ENCODE measurements at places on chromosomes 12 and 14.

GRCh38 chr14:67468378-67468730 lies 20.2 kb downstream of the TMEM229B start:
- no peak for DNase-seq

- DNase-seq = no peak
Measured at GRCh38 chr14:91867316-91867988, at the start of gene TC2N. TSS of gene TC2N (minus strand) at chr14:91867536. CDS start at chr14:91813769, 53,767 bp downstream.

DNA sequence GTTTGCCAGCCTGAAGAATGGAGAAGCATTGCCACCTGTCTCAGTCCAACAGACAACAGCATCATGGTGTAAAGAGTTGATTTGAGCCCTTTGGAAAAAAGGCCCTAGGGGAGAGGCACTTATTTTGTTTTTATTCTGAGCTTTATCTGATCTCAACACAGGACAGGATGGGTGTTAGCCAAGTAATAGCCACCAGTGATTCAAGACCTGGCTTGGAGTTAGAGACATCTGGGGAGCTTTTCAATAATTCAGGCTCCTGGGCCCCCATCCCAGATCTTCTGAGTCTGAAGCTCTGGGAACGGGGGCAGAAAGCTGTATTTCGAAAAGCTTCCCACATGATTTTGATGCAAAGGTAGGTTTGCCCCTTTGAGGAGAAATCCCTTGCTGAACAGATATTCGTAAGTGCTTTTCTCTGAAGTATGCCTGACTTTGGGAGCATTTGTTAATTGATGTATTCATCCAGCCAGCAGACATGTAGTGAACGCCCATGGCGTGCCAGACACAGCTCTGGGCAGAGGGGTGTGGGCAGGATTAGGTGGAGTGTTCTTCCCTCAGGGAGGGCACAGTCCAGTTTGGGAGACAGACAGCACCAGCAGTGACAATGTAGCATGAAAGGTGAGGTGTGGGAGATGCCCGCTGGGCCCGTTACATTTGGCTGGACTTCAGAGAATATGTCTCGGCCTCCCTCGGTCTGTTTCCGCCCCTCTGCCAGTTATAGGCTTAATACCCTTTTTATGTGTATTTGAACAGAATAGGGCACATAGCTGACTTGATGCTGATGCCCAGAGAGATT lies 72.5 kb downstream of the TSPAN9 start:
- no peak for DNase-seq

DNA sequence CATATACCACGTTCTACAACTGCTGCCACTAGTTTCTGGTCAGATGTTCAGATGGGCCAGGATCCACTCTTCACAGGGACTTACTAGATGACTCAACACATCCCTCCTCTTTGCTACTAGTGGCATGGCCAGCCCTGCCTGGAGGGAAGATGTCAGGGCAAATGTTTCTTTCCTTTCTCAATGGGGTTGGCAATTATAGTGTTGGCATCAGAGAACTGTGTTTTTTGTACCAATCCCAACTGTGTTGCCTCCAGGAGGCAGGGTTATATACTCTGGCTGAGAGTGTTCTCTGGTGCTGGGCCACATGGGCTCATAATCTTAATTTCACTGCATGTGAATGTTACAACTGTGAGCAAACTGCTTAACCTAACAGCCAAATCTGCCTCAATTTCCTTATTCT lies 69.9 kb upstream of the AVPR1A start:
- DNase-seq = no peak

DNA sequence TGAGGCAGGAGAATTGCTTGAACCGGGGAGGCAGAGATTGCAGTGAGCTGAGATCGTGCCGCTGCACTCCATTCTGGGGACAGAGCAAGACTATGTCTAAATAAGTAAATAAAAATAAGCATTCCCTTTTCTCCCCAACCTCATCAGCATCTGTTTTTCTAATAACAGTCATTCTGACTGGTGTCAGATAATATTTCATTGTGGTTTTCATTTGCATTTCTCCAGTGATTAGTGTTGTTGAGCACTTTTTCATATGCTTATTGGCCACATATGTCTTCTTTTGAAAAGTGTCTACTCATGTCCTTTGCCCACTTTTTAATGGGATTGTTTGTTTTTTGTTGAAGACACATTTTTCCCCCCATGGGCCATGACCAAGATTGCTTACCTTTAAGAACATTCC lies 243.2 kb downstream of the ADAMTS20 start:
- no peak for DNase-seq

- no peak for DNase-seq
Measured at GRCh38 chr12:26791301-26791791, 41.6 kb downstream of the ITPR2 start.

DNA sequence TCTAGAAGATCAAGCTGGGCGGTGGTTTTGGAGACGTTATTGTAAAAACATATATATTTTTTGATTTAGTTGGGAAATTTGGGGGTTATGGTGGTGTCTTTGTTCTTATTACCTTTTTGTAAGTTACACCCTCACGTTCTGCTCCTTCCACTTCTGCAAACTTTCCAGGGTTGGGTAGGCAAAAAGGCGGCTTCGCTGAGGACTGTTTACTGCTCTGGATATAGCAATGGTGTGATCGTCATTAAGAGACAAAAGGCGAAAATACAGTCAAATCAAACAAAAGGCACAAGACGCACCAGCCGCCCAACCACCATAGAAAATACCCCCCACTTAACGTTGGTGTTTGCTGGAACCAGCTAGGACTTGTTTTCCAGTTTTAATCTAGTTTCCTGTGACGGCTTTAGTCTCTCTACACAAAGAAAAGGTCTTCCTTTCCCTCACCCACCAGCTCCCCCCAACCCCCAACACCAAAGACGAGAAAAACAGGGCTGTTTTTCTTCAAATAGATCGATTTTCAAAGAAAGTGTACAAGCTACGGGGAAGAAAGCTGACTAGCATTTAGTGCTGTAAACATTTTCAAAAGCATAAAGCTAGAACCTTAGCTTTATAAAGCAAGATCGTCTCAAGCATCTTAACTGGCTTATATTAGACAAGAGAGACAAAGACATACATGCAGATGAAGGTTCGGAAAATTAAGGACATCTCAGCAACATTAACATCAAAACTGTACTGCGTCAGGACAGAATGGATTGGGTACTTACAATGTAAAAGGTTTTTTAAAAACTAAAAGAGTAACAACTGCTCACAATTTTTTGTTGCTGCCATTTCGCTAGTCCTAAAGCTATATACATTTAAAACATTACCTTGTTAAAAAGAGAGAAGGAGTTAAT lies 2.0 kb upstream of the SETD1B start:
- DNase-seq = no peak

GRCh38 chr12:44015333-44015941 lies 179.6 kb downstream of the TMEM117 start:
- no peak for DNase-seq

DNA sequence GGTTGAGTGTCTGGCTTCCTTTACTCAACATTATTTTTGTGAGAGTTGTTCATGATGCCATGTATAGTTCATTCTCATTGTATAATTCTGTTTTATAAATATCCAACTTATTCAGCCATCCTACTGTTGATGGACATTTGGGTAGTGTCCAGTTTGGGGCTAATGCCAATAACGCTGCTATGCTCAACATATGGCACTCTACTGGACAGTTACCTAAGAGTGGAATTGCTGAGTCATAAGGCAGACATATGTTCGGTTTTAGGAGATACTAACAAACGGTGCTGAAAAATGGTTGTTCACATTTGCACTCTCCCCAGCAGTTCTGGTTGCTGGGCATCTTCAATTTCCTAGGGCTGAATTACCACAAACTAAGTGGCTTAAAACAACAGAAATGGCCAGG lies 28.7 kb upstream of the P2RX4 start:
- no peak for DNase-seq

GRCh38 chr12:94603434-94604365 lies 46.7 kb downstream of the TMCC3 start:
- DNase-seq = no peak

GRCh38 chr14:100872259-100873095 lies 31.0 kb downstream of the RTL1 start:
- DNase-seq = no peak

GRCh38 chr14:70013271-70013873 lies 134.2 kb downstream of the SMOC1 start:
- DNase-seq = no peak

DNA sequence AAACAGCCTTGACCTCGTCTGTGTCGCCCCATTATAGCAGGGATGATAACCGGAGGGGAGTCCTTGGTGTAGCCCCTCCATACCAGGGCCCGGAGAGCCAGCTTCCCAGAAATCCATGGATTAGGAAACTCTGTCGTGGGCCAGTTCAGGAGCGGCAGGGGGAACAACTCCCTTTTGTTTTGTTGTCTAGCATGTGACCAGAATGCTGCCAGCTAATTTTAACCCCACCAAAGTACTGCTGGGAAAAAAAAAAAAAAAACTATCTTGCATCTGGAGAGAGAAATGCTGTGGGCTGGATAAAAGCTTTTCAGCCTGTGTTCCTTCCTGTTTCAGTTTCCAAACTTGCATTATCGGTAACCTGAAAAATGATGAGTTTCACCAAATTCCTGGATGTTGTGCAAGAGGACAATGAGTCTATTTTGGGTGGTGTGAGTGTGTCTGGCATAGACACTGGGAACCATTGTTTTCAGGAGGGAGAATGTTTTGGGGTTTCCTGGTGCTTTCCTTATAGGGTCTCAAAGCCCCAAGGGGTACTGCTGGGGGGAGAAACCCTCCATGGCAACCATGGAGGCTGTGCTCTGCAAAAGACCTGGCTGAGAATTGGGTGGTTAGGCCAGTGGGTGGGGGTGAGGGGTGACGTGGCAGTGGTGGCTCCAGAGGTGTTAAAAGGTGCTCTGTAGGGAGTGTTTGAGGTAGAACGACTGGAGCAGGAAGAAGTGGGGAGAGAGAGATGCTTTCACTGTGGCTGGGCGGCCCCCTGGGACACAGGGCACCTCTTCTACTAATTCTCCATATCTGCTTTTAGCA lies 14.9 kb upstream of the IRF2BPL start:
- no peak for DNase-seq

- DNase-seq = no peak
Measured at GRCh38 chr14:54342806-54343205, 54.0 kb upstream of the CDKN3 start.

DNA sequence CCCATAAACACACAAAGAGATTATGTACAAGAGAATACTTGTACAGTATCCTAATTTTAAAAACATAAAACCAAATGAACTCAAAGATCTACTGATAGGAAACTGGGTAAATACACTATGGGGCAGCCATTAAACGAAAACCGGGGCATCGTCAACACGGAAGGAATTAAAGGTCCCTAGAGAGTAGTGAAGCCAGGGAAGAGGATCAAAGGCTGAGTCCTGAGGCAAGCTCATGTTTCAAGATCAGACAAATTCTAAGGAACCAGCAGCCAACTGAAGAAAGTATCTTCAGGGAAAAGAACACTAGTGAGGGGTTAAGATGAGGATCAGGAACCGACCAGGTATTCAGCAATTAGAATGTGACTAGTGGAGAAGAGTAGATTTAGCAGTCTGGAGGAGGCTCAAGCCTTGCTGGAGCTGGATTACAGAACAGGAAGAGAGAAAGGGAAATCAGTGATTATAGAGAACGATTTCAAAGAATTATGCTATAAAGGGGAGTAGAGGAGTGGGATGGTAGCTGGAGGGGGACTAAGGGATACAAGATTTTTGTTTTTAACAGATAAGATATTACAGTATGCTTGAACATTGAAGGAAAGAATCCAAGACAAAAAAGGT lies 23.7 kb downstream of the SEL1L start:
- DNase-seq = no peak

All from stimulated activated CD4-positive, alpha-beta T cell treated with anti-CD3 and anti-CD28 coated beads, TNF-alpha, amount 100 ng/mL, for 1 hour (primary cell).